ENCODE measurements at places on chromosomes 2 and 18. TPM values are rescaled to one million over a fixed set of nuclear protein-coding genes. Genes with fewer than 3 reads are reported as not detected.

Gene POTEI
- total RNA-seq: not detected

Gene POMC
- total RNA-seq: 11.4 TPM

Gene BCL11A
- 222 TPM for total RNA-seq

Gene EML6
- 2.3 TPM for total RNA-seq

DNA sequence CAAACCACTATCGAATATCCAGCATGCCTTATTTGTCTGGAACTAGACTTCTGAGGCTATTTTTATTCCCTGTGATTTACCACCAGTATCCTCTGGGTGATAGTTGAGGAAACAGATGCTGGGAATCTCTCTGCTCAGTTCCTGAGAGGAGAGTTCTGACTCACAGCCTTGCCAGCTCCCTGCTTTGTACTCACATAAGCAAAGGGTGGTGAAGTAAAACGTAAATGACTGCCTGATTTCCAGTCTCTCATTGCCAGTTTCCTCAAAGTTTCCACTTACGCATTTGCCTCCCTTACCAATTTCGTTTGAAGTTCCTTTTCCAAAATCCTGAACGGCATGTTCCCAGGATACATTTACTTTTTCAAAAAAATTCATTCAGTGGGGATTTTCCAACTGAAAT is 69.2 kb upstream of the HNRNPA3 start:
- no peak overlapping the region for H3K27ac ChIP-seq
- no peaks in the 10 kb centered on the region for H3K36me3 ChIP-seq
- peaks cover 13% of the 10 kb centered on the region for H3K4me1 ChIP-seq
- no peak overlapping the region for H3K4me3 ChIP-seq
- DNase-seq: no peak

DNA sequence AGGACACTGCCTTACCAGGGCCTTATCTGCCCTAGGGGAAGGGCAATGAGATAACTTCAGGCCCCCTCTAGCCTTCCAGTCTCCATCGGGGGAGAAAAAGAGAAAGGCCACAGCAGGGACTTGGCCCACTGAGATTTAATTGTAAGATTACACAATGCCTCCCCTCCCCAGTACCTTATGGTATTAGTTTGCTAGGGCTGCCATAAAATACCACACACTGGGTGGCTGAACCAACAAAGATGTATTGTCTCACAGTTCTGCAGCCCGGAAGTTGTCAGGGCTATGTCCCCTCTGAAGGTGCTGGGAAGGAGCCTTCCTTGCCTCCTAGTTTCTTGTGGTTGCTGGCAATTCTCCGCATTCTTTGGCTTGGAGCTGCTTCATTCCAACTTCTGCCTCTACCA is 34.8 kb upstream of the SPATA3 start:
- no peak for DNase-seq
- no peak overlapping the region for H3K4me3 ChIP-seq
- H3K36me3 ChIP-seq: no peaks in the 10 kb centered on the region
- peaks cover 21% of the 10 kb centered on the region for H3K27me3 ChIP-seq
- peaks cover 14% of the 10 kb centered on the region for H3K4me1 ChIP-seq

DNA sequence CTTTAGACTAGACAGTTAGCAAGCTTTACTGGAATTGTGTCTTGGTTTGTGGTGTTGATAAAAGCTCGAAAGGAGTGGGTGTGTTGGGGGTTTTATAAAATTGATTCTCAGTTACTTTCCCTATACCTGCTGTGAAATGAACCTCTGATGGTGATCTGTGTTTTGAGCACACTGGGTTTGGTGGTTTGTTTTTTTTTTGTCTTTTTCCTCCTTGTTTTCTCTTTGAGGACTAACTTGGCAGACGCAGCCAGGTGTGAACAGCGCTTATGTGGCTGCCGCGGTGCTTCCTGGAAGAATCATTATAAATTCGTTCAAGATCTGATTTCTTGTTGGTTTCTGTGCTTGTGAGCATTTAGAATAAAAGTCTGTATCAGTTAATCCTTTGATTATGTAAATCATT is 28.5 kb downstream of the GRHL1 start:
- no peak overlapping the region for H3K4me3 ChIP-seq
- H3K27me3 ChIP-seq: no peaks in the 10 kb centered on the region
- H3K36me3 ChIP-seq: peaks cover 4% of the 10 kb centered on the region
- no peak for DNase-seq

DNA sequence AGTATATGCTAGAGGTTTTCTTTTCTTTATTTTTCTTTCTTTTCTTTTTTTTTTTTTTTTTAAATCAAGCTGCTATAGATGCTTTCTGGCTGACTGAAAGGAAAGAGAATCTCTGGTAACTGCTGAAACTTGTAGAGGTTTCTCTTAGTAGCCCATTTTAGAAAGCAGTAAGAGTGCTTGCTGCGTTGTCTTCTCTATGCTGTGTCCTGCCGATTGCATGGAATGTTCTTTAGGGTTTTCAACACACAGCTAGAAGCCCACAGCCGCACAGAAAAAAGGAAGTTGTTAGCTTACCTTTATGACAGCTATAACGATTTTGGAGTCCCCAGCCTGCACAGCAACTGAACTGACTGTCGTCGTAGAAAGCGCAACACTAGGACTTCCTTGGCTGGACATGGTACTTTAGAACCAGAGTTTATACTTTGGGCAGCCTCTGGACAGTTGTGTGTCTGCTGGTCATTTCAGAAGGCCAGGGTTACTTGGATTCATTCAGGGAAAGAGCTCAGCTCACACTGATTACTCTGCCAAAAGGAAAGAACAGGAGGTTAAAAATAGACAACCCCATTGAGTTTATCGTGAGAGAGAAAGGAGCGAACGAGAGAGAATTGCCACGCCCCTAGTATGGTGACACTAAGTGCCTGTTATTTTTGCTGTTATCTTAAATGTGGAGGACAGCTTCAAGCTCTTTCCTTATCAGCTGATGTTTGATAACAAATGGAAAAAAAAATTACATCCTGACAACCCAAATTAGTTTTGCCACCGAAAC is at the start of gene CCDC141:
TSS of gene CCDC141 (minus strand) at position 592 of the 766 bp plus-strand sequence. CDS start at position 396, 196 bp downstream.
- H3K27me3 ChIP-seq: no peaks in the 10 kb centered on the region
- peak within 1 kb of the TSS; percentile 24 for H3K4me3 ChIP-seq
- no peaks in the 10 kb centered on the region for H3K36me3 ChIP-seq
- no peak for DNase-seq

- no peak overlapping the region for H3K27ac ChIP-seq
- no peaks in the 10 kb centered on the region for H3K4me1 ChIP-seq
- H3K27me3 ChIP-seq: peaks cover 48% of the 10 kb centered on the region
- no peak for DNase-seq
- no peaks in the 10 kb centered on the region for H3K36me3 ChIP-seq
Measured at GRCh38 chr18:37285825-37286224, 279.8 kb downstream of the CELF4 start.

DNA sequence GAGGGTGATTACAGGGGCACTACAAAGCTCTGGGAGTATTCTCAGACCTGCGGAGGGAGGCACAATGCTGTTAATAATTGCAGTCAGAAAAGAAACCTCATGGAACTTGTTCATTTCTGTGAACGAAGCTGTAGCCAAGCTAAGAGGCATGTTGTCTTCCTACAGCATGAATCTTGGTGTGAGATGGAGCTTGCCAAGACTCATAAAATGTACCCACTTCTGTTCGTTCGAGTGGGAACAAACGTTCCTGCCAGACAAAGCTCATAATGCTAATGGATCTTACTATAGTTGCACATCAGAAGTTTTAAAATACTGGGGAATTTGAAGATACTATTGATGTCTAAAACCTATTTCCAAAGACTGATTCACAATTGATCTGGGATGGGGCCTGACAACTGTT is 489.1 kb downstream of the ZEB2 start:
- no peaks in the 10 kb centered on the region for H3K27me3 ChIP-seq
- no peak for DNase-seq
- H3K4me3 ChIP-seq: no peak overlapping the region
- H3K4me1 ChIP-seq: no peaks in the 10 kb centered on the region

GRCh38 chr18:32930695-32931301 is 158.0 kb upstream of the KLHL14 start:
- DNase-seq: no peak
- H3K4me1 ChIP-seq: no peaks in the 10 kb centered on the region

- H3K4me3 ChIP-seq: no peak overlapping the region
- H3K4me1 ChIP-seq: no peaks in the 10 kb centered on the region
- no peak overlapping the region for H3K27ac ChIP-seq
- DNase-seq: no peak
Measured at GRCh38 chr18:54279477-54280219, 10.3 kb downstream of the POLI start.

DNA sequence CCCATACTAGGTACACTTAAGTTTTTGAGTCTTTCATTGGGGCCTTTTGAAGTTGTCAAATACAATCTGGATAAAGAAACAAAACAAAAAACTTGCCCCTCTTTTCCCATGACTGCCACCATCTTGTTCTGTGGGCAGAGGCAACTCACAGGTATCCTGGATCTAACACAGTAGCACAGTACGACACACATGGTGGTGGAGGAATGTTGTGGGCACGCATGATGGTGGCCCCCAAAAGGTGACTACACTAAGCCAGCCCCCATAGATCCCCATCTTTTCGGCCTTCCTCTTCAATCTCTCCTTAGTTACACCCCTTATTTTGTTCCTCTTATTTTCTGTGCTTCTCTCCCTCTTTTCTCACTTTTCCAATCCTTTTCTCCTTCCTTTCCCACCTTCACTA is 4.5 kb upstream of the STPG4 start:
- H3K27me3 ChIP-seq: no peaks in the 10 kb centered on the region
- H3K4me3 ChIP-seq: no peak overlapping the region
- no peak for DNase-seq

DNA sequence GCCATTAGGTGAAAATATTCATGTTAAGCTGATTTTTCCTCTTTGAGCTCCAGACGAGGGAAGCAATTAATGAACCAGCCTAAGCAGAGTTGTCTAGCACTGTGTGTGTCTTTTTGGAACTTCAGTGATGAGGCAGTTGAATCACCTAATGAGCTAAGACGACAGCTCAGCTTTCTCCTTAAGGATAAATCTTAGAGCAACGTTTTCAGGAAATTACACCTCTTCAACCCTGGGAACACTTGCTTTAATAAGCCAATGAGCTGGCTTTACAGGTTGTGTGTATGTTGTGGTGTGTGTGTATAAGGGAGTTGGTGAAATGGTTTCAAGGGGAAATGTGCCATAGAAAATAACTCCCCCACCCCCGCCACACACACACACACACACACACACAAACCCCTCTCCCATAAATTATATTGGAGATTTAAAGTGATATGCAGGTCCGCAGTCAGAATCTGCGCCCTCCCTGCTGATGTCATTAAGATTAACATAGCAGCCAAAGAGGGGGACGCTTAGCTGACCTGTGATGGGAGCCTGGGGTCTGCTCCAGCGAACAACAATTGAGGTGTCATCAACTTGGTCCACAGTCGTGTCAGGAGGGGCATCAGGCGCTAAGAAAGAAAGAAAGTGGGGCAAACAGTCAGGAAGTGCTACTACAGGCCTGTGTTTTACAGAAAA is 28.1 kb downstream of the FN1 start:
- DNase-seq: no peak
- H3K27ac ChIP-seq: no peak overlapping the region
- no peak overlapping the region for H3K4me3 ChIP-seq

GRCh38 chr2:20516646-20517341 is 69.9 kb downstream of the RHOB start:
- H3K4me1 ChIP-seq: peaks cover 27% of the 10 kb centered on the region
- H3K4me3 ChIP-seq: no peak overlapping the region
- H3K27ac ChIP-seq: peak overlapping the region; percentile 78
- H3K27me3 ChIP-seq: no peaks in the 10 kb centered on the region
- DNase-seq: no peak

GRCh38 chr2:219082332-219082958 is 21.7 kb upstream of the IHH start:
- H3K27me3 ChIP-seq: no peaks in the 10 kb centered on the region
- no peak overlapping the region for H3K4me3 ChIP-seq
- peaks cover 5% of the 10 kb centered on the region for H3K36me3 ChIP-seq
- H3K27ac ChIP-seq: no peak overlapping the region

- H3K4me1 ChIP-seq: no peaks in the 10 kb centered on the region
- no peak overlapping the region for H3K4me3 ChIP-seq
- DNase-seq: no peak
- no peaks in the 10 kb centered on the region for H3K27me3 ChIP-seq
Measured at GRCh38 chr2:168821577-168821976, 19.1 kb downstream of the NOSTRIN start.

DNA sequence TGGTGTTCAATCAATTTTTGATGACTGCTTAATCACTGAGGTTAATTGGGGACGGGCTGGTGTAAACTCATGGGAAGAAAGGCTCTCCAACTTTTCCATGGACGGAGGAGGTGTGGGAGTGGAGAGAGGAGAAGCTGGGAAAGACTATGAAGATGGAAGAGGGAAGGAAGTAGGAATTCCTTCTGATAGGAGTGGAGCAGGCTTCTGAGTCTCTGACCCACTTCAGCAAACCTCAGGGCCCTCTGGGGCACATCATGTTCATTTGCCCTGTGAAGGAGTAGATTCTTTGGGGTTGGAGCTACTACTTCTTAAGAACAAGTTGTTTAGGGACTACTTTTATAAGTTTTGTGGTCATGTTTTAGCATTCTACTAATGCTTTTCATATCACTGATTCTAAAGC is 87.0 kb upstream of the MAP4K3 start:
- no peak overlapping the region for H3K27ac ChIP-seq
- DNase-seq: no peak
- H3K4me3 ChIP-seq: no peak overlapping the region
- H3K36me3 ChIP-seq: no peaks in the 10 kb centered on the region

DNA sequence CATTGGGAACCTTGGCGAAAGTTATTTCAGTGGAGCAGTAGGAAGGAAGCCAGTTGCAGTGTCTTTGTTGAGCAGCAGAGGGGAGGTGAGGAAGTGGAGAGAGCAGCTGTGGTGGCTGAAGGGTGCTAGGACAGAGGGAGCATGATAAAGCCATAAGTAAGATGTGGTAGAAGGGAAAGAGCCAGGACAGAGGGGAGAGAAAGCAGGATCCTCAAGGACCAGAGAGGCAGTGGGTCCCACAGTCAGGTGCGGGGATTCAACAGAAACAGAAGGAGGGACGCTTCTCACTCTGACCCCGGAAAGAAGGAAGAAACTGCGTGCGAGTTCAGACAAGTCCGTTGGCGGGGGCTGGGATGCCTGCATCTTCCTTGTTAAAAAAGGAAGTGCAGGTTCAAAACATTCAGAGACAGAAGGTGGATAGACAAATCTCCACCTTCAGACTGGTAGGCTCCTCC is at the start of gene CXCR2:
TSS of gene CXCR2 (plus strand) at position 403 of the 455 bp plus-strand sequence. CDS start 8,774 bp downstream, outside the sequence.
- H3K27me3 ChIP-seq: no peaks in the 10 kb centered on the region
- H3K4me3 ChIP-seq: no peak within 1 kb of the TSS
- DNase-seq: no peak
- no peaks in the 10 kb centered on the region for H3K36me3 ChIP-seq
- peaks cover 44% of the 10 kb centered on the region for H3K4me1 ChIP-seq

GRCh38 chr2:238005528-238005927 is 38.7 kb downstream of the UBE2F start:
- no peak for DNase-seq
- H3K4me3 ChIP-seq: no peak overlapping the region
- H3K27ac ChIP-seq: no peak overlapping the region
- peaks cover 2% of the 10 kb centered on the region for H3K36me3 ChIP-seq
- peaks cover 3% of the 10 kb centered on the region for H3K4me1 ChIP-seq

- no peaks in the 10 kb centered on the region for H3K27me3 ChIP-seq
- H3K4me3 ChIP-seq: no peak overlapping the region
- no peak overlapping the region for H3K27ac ChIP-seq
- H3K36me3 ChIP-seq: no peaks in the 10 kb centered on the region
- no peaks in the 10 kb centered on the region for H3K4me1 ChIP-seq
- DNase-seq: no peak
Measured at GRCh38 chr2:125169764-125170146, 1144.7 kb downstream of the CNTNAP5 start.

- no peak overlapping the region for H3K4me3 ChIP-seq
- H3K4me1 ChIP-seq: peaks cover 39% of the 10 kb centered on the region
- H3K27ac ChIP-seq: peak overlapping the region; percentile 25
- no peaks in the 10 kb centered on the region for H3K27me3 ChIP-seq
- H3K36me3 ChIP-seq: peaks cover 37% of the 10 kb centered on the region
Measured at GRCh38 chr2:177229442-177230242, 17.0 kb downstream of the HNRNPA3 start.
